ENCODE measurements at places on chromosomes 11 and 22.

DNA sequence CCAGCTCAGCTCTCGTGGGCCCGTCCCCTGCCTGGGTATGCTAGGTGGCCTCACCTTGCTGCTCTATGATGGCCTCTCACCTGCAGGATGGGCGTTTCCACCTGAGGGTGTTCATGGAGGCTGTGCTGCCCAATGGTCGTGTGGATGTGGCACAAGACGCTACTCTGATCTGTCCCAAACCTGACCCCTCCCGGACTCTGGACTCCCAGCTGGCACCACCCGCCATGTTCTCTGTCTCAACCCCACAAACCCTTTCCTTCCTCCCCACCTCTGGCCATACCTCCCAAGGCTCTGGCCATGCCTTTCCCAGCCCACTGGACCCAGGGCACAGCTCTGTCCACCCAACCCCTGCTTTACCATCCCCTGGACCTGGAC lies 2.1 kb downstream of the ZP1 start:
- no peak for DNase-seq

DNA sequence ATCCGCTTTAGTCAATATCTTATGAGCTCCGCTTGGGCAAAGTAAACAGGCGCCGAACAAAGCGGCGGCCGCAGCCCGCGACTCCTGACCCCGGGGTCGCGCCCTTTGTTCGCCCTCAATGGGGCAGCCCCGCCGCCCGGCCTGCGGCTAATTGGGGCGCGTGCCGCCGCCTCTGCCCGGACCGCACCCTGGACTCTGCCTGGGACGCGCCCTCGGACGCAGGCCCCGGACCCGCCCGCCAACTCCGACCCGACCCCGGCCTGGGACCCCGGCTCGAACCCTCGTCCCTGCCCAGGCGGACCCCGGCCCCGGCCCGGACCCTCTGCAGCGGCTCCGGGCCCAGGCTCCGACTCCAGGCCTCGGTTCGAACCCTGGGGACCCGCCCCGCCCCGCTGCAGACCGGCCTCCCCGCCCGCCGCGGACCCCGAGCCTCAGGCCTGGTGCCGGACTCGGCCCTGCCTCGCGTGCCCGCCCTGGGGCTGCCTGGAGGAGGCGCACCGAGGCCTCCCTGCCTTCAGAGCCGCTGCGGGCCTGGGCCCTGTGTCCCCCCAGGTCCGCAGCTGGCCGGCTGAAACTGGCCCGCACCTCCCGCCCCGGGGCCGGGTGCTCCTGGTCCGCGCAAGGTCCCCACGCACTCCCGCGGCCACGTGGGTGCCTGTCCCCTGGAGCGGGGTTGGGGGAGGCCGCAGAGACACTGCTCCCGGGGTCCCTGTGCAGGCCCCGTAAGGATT lies 84.7 kb upstream of the WNT7B start:
- no peak for DNase-seq

DNA sequence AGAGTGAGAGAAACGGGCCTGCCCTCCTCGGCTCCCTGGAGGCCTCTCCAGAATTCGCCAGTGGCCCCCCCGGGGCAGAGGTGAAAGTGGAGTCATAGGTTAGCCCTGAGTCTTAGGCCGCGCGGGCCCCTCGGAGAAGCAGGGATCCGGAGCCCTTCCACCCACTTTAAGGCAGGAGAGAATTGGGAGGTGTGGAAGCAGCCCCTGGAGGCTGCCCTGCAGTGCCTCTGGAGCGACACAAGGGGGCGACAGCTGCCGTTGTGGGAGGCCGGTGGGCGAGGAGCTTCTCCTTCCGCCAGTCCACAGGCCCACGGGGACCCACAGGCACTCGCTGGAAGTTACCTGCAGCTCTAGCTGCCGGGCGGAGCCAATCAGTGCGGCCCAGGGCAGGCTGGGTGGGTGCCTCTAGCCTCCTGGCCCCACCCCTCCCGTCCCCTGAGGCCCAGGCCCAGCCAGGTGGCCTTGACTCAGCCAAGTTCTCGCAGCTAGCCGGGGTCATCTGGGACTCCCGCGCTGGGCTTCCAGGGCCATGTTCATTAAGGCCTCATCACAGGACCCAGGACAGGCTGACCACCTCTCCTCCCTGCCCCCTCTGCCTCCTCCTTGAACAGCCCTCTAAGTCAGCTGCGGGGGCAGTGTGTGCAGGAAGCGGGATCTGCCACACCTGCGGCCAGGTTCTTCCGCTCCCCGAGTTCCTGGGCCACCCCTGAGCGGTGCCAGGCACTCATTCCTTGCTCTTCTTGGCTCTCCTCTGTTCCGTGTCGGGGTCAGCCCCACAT lies 5.0 kb downstream of the DGKZ start:
- peak; percentile 75 for DNase-seq

- DNase-seq: peak; percentile 55
These were observed 540 bp downstream of the ADM start for GRCh38 chr11:10305262-10305963.

GRCh38 chr11:45146072-45147016 lies at the start of gene PRDM11:
TSS of gene PRDM11 (plus strand) at chr11:45146639. CDS start at chr11:45181767, 35,128 bp downstream.
- peak; percentile 81 for DNase-seq

DNA sequence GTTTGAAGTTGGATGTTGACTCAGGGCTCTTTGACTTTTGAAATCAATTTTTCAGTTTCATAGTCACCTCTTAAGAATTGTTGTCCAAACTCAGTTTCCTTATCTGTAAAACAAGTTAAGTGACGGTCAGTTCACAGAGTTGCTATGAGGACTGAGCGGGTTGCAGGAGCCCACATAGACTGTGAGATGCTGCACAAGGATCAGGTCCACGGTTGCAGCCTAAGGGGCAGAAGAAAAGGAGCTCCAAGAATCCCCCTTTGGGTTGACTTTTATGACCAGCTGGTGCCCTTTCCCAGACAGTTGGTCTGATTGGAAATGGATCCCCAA lies 55.5 kb upstream of the TIMP3 start:
- DNase-seq: no peak

DNA sequence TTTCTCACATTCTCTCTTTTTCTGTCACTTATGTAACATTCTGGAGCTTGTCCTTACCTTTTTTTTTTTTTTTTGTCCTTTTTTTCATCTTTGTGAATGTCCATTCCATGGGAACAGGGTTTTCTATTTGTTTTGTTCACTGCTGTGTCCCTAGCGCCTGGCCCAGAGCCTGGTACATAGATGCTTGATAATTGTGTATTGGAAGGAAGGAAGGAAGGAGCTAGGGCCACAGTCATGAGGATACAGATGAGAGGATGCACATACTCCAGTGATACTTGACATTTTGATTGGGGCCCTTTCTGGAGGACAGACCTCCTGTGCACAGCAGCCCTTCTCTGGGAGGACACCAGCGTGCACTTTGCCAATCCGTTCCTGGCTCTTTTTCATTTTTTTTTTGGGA lies 68.9 kb downstream of the KIAA1671 start:
- DNase-seq: no peak

DNA sequence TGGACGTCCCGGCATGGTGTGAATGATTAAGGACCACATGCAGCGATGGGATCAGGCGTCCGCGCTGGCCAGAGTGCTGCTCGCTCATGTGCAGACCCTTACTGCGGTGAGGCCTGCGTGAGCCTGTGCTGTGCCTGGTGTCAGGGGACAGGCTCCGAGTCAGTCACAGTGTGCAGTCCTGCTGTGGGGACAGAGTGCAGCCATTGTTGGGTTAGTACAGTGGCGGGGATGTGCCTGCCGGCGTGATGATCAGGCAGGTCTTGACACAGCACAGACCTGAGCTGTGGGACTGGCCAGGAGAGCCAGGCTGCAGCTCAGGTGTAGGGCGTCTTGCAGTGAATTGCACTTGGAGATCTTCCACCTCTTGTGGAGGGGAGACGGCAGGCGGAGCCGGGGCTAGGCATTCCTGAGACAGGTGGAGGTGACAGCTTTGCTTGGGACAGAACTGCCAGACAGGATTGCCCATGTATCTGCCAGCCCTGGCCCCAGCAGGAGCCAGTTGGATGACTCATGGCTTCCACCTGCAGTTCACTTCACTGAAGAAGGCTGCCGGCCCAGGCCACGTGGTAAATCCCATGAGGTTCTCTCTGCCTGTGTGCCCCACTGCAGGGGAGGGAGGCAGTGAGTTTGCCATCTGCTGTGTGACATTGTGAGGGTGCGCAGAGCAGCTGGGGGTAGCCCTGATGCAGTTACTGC lies 17.3 kb downstream of the TRMU start:
- no peak for DNase-seq

GRCh38 chr22:29795663-29796062 lies 28.5 kb downstream of the UQCR10 start:
- no peak for DNase-seq

- no peak for DNase-seq
These were observed 1.6 kb downstream of the SPTBN2 start for GRCh38 chr11:66727282-66728037.

DNA sequence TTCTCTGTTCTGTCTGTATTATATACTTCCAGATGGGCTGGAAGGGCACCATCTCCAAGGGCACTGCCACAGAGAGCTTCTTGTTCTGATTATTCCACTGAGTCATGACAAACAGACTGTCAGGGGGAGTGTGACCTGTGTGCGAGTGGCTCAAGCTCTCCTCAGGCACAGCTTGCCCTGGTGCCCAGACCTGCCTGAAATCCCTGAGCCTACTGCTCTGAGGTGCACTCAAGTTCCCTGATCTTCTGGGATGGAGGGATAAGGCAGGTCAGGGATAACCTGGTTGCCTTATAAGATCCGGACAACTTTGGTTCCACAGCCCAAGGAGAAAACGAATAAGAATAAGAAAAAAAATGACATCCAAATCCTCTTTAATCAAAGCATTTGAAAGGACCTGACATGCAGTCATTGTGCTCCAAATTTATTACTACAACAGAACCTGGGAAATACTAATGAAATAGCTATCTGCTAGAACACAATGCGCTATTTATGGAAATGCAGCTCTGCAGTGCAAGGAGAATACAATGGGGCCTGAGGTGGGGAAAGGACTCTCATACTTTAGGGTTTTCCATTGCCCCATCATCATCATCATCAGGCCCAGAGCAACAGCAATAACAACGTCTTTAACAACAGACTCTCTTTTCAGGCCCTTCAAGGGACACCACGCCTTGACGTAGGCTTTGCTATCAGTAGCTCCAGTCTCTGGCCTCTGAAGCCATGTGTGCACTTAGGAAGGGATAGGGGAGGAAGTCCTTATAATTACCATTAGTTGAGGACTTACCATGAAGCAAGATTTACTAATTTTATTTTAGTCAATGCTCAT lies 217.1 kb upstream of the KIRREL3 start:
- no peak for DNase-seq

DNA sequence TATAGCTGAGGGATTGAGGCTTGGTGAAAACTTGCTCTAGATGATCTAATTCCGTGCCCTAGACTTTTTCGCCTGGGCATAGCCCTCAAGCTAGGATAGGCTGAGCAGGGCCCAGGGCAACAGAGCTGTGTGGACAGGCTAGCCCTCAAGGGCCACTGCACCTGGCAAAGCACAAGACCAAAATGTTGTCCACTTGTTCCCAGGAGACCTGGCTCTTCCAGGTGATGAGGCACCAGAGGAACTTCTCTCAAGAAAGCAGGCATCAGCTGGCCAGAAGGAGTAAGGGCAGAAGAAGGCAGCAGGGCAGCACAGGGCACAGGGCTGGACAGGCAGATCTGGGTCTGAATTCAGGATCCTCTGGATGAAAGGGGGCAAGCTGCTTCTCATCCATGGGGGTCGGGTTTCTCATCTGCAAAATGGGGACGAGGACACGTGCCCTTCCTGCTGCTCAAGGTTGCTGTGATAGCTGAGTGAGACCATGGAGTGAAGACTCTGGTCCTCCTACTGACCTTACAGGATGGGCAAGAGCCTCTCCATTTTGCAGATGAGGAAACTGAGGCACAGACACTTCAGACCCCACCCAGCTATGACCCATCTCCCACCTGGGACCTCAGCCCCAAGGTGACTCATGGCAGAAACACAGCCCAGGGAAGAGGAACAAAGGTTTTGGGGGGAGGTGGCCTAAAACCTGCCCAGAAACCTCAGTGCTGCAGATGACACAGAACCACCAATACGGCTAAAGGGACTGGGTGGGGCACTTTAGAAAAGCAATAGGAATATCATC lies 42.2 kb upstream of the PRDM11 start:
- no peak for DNase-seq

GRCh38 chr11:118916842-118917388 lies 8.8 kb downstream of the BCL9L start:
- no peak for DNase-seq

DNA sequence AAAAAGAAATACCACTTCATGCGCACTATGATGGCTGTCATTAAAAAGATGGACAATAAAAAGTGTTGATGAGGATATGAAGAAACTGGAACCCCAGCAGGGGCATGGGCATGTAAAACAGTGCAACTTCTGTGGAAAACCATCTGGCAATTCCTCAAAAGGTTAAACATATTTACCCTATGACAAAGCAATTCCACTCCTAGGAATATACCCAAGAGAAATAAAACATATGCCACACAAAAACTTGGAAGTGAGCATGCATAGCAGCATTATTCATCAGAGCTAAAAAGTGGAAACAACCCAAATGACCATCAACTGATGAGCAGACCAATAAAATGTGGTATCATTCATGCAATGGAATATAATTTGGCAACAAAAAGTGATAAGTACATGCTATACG lies 50.1 kb downstream of the LRRC32 start:
- no peak for DNase-seq

DNA sequence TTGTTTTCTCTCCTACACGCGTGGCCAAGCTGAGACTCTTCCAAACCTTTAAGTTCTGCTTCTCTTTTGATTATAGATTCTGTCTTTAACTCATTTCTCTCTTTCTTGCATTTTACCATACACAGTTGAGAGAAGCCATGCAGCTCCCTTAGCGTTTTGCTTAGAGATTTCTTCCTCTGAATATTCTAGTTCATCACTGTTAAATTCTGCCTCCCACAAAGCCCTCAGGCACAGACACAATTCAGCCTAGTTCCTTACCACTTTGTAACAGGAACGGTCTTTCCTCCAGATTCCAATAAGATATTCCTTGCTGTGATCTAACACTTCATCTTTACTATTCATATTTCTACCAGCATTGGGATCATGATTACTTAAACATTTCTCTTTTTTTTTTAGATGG lies 24.7 kb upstream of the CD81 start:
- no peak for DNase-seq

DNA sequence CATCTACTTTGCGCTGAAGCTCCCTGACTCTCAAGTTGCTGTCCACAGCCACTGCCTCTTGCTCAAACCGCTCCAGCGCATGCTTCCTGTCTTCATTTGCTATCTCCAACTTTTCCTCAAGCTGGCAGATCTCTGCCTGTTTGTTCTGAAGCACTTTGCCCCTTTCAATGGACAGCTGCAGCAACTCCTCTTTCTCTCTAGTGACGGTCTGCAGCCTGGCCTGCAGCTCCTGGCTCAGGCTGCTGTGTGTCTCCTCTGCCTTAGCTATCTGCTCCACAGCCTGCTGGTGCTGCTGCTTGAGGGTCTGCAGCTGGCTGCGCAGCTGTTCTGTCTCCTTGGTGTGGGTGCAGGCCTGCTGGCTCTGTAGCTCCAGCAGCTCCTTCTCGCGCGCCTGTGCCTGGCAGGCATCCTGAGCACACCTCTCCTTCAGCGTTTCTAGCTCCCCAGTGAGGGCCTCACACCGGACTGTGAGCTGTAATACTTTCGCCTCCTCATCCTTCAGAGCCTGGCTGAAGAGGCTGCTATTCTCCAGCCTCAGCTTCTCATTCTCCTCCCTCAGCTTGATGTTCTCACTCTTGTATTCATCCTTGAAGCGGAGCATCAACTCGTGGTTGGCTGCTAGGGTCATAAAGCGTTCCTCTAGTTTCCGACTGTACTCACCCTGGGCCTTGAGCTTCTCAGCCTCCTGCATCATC lies 723 bp downstream of the CCDC89 start:
- no peak for DNase-seq

- DNase-seq: no peak
These were observed 21.4 kb upstream of the PACSIN2 start for GRCh38 chr22:43036282-43036829.
